ENCODE measurements at places on chromosomes 5 and 9.

DNA sequence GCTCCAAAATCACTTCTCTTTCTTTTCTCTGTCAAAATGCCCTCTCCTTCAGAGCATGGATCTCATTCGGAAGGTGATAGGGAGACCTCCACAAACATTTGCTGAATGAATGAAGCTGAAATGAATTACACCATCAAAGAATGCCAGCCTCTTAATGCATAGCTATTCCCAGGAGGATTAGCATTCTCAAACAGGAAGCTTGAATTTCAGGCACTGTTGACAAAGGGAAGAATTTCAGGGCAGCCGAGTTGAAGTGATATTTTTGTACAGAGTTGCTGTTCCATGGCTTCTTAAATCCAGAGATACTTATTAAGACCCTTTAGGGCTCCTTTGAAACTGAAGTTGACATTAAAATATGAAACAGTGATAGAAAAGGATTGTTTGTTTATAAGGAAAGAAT is 18.8 kb downstream of the HBEGF start:
- DNase-seq = peak; percentile 30

DNA sequence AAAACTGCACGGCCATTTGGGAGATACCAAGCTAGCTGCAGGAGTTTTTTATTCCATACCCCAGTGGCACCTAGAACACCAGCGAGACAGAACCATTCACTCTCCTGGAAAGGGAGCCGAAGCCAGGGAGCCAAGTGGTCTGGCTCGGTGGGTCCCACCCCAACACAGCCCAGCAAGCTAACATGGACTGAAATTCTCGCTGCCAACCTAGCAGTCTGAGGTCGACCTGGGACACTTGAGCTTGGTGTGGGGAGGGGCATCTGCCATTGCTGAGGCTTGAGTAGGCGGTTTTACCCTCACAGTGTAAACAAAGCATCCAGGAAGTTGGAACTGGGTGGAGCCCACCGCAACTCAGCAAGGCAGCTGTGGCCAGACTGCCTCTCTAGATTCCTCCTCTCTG is 108.9 kb upstream of the CHD1 start:
- DNase-seq = peak; percentile 87

DNA sequence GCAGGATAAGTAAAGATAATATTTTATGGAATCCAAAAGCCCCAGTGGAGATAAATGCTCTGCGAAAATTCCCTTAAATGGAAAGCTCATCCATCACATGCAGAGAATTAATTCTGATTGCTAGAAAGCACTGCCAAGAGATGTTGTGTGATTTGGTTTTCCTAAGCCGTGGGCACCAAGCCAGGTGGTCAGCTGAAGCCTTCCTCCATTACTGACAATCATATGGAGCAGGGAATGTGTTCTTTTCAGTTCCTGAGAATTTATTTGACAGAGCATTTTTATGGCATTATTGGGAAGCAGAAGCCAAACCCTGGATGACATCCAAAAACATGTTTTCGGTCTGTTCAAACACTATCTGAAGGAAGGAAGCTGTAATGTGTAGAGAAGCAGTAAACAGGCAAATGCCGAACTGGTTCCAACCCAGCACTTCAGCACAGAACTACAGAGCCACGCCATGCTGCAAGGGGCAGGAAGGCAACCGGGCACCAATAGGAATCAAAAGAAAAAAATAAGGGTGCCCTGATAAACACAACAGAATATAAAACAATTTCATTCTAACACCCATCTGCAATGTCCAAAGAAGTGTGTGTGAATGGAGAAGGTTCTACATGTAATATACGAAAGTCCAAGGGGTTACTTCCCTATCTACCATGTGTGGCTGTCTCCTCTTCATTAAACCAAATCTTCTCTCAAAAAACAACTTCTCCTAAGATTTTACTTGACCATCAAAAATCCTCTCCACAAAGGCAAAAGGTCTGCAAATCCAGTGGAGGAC is 12.3 kb downstream of the ARSB start:
- DNase-seq = no peak

GRCh38 chr5:1950708-1951103 is 68.0 kb upstream of the IRX4 start:
- peak; percentile 41 for DNase-seq

DNA sequence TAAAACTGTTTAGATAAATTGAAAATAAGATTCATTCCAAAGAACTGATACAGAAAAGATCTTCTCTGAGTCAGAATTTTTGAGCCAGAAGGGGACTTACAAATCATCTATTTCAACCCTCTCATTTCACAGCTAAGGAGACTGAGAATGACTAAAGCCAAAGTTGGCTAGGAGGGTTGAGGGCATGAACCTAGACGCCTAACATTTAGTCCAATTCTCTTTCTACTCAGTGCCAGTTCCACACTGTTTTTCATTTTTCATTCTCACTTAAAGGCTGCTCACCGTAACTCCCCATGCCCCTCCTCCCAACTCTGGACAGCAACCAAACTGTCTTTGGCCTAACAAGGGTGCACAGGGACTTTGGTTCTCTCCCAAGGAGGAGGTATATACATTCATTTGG is 364.0 kb downstream of the NDUFS4 start:
- no peak for DNase-seq

- DNase-seq = no peak
Measured at GRCh38 chr9:16407617-16408016, 462.9 kb downstream of the BNC2 start.

- no peak for DNase-seq
Measured at GRCh38 chr5:171543148-171543815, 123.8 kb downstream of the FGF18 start.

DNA sequence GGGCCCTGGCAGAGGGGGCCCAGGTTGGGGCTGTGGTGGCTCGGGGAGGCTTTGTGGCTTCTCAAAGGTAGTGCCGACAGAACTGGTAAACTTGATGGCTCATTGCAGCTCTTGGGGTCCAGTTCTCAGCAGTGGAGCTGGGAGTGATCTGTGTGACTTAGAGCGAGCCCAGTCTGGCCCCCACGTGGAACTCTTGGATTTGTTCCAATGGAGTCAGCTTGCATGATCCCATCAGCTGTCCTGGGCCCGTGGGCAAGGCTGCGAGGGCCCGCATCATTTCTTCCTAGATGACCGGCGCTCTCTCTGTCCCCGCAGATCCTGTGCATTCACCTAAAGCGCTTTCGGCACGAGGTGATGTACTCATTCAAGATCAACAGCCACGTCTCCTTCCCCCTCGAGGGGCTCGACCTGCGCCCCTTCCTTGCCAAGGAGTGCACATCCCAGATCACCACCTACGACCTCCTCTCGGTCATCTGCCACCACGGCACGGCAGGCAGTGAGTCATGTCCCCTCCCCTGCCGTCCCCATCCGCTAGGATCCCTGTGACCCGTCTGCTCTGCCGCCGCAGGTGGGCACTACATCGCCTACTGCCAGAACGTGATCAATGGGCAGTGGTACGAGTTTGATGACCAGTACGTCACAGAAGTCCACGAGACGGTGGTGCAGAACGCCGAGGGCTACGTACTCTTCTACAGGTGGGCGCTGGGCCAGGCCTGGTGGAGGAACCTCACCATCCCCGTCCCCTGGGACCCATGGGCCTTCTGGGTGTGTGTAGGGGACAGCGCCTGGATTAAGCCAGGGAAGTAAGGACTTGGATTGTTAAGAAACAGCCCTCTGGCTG is 39.2 kb downstream of the USP20 start:
- DNase-seq = no peak

GRCh38 chr5:157184117-157184670 is 3.6 kb downstream of the ITK start:
- DNase-seq = no peak

GRCh38 chr5:82147860-82148573 is 130.1 kb downstream of the RPS23 start:
- no peak for DNase-seq

DNA sequence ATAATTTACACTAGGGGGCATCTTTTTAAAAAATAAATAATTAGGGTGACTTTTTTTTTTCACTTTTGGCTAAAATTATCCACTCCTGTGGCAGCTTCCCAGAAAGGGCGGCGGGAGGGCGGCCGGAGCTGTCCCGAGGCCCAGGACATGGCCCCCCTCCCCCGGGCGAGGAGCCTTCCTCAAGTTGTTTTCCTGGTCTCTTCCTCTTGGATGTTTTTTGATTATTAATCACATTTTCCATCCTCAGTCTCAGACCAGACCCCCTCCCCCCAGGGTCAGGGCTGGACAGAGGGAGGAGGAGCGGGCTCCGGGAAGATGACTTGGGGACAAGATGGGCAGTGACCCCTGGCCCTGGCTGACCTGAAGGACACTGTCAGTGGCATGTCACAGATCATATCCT is 4.7 kb upstream of the CNTFR start:
- no peak for DNase-seq

DNA sequence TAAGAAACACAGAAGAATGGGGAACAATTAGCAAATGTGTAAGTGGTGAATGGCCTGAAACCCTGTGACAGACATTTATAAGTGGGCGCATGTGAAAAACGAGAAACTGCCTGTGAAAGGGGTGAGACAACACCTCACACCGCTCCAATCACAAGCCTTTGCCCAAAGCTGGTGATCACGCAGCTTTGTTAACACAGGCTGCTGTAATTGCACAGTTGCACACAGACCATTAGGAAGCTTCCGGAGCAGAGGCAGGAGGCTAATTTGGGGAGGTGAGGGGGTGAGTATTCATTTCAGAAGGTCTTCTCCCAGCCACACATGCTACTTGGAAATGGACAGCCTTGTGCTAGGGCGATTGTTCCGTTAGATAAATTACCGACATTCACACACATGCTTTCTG is 294.0 kb downstream of the MED10 start:
- no peak for DNase-seq

DNA sequence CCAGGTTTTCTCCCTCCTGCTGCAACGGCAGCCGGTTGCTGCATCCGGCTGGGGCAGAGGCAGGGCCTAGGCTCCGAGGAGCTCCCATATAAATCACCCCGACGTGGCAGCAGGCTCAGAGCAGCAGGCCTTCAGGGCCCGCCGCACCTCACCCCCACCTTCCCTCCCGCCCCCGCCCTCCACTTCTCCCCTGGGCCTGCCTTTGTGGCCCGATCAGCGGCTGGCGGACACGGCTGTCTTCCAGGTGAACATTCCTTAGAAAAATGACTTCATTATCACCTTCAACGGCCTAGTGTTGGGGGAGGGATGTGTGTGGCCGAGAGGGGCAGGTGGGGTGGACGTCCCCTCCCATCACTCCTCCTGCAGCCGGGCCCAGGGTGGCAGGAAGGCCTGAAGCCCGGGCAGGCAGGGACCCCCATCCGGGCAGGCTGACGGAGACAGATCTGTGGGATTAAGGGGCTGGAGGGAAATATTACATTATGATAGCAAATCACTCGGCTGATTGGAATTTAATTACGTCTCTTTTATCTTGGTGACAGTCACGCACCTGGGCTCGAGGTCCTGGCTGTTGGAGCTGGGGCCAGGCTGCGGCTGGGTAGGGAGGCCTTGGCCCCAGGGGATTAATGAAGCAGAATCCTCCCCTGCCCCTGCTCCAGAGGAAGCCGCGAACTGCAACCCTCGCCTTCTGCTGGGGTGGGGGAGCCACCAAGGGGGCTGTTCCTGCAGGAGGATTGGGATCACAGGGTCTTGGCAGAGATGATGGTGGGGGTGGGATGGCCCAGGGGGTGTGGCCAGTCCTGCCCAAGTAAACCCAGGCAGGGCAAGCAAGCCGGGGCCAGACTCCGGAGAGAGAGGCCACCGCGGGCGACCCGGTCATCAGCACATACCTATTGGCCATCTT is 38.4 kb upstream of the RXRA start:
- no peak for DNase-seq

DNA sequence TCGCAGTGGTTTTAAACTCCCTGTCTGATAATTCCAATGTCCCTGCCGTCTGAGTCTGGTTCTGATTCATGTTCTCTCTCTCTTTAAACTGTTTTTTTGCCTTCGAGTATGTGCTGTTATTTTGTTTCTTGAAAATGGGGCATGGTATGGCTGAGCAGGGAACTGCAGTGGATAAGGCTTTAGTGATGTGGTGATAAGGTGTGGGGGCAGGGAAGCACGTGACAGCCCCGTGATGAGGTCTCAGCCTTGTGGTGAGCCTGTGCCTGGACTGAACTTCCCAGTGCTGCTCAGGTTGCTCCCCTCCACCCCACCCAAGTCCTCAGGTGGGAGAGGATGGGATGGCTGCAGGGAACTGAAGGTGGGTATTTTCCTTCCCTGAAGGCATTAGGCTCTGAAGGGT is 5.5 kb upstream of the ZNF354B start:
- no peak for DNase-seq

- no peak for DNase-seq
Measured at GRCh38 chr5:165775111-165775510, 2269.7 kb downstream of the MAT2B start.

DNA sequence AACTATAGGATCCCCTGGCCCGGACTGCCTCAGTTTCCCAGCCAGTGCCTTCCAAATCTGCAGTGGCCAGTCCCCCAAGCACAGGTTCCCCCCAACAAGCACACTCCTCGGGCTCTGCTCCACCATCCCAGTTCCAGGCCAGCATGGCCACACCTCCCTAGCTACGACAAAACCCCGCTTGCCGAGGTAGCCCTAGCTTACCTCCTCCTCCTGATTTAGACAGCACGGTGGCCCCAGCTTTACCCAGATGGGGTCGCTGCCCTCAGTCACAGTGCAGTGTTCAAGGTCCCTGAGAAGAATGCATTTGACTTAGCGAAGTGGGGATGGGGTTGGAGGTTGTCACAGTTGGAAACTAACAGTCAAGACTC is 40.8 kb upstream of the GARNL3 start:
- DNase-seq = no peak

DNA sequence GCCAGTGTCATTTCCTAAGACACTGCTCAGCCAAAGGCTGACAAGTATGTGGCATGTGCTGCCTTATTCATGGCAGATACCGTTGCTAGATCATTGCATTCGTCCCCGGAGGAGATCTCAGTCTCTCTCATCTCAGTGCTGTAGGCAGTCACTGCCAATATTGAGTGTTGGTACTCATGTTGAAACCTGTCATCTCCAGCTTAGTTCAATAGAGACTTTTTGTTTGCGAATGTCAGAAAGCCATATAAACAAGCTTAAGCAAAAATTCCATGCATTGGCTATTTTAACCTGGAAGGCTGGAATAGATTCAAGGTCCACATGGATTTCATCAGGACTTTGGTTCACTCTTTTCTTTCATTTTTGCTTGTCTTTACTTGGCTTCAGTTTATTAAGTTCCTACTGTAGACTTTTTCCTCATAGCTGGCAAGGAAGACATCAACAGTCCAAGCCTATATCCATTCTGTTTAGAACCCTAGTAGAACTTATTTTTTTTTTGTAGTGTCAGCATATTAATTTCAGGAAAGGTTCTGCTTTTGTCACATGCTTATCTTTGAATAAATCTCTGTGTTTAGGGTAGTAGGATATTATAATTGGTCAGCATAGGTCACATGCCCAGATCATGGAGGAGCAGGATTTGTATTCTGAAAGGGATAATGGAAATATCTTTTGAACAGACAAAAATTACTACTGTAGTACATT is 66.8 kb downstream of the FCHO2 start:
- no peak for DNase-seq

- DNase-seq = no peak
Measured at GRCh38 chr5:151483176-151483575, 35.8 kb downstream of the SLC36A1 start.

DNA sequence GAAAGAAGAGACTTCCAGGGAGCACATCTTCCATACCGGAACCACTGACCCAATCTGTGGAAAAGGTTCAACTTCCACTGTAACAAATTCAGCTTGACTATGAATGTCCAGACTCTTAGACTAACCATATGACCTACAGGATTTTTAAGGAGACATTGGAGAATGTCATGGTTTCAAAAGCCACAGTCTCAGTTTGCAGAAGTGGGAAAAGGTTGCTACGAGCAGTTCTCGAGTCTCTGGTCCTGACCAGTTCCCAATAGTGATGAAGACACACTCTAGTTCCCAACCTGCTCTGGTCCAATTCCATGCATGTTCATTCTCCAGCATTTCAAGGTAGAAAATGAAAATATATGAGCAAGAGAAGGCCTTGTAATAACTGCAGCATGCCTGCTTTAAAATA is 158.0 kb downstream of the MAPKAP1 start:
- DNase-seq = no peak
